ENCODE measurements at places on chromosomes 1 and 21.

- no peak for DNase-seq
Observed at GRCh38 chr1:230165536-230165935, 98.5 kb downstream of the GALNT2 start.

DNA sequence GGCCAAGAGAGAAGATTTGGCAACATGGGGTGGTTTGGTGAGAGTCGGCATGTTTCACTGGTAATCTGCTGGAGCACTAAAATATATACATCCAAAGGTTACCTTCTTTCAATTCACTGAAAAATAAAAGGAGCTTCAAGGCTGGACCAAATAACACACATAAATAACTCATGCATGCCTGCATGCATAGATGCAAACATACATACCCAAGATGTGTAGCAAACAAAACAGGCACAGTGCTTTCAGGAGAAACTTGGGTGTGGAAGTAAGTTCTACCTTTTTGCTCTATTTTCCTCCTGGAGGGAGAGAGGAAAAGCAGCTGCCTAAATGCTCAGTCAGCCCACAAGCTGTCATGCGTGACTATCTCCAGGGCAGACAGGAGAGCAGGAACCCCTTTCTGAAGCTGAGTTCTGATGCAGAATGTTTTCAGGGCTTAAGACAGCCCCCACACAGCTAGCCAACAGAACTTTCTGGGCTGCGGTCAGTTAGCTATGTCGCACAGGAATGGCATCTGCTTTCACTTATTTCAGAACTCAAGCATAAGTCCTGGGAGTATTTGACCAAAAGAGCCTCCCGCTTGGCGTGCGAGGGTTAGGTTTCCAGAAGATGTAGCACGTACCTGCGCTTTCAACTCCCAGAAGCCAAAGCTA is 166.2 kb downstream of the TOMM20 start:
- no peak for DNase-seq

DNA sequence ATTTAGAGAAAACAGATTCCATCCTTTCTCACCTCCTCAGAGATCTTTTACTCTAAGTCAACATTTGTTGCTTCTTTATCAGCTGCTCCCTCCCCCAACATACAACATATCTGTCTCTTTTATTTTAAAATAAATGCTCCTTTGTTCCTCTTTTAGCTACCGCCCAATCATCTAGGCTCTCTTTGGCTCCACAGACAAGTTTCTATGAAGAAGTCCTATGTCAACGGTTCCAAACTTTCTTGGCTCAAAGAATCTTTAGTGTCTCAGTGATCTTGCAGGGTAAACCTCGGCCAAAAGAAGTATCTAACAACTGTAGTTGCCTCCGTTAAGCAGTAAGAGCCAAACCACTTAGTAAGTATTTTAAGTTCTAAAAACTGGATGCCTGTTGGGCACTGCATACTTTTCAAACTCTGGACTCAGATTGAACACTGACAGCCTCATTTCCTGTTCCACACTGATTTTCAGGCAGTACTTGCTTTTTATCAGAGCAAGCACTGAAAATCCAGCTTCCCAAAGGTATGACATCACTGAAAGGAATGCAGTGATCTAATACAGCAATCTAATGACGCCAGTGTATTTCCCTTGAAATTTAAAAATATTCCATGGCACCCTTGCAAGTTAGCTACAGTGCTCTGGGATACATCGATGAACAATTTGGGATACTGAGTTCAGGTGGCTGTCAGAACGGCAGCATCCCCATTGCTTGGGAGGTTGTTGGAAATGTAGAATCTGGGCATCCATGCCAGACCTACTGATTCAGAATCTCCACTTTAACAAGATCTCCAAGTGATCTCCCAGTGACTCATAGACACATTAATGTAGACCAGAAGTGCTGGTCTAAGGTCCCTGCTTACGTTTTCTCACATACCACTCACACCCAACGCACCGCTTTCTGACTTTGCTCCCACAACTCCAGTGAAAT is 26.8 kb downstream of the EGLN1 start:
- no peak for DNase-seq

GRCh38 chr1:203451836-203452784 is 23.5 kb upstream of the PRELP start:
- no peak for DNase-seq

GRCh38 chr1:162365284-162366020 is 11.2 kb downstream of the SPATA46 start:
- DNase-seq: no peak

DNA sequence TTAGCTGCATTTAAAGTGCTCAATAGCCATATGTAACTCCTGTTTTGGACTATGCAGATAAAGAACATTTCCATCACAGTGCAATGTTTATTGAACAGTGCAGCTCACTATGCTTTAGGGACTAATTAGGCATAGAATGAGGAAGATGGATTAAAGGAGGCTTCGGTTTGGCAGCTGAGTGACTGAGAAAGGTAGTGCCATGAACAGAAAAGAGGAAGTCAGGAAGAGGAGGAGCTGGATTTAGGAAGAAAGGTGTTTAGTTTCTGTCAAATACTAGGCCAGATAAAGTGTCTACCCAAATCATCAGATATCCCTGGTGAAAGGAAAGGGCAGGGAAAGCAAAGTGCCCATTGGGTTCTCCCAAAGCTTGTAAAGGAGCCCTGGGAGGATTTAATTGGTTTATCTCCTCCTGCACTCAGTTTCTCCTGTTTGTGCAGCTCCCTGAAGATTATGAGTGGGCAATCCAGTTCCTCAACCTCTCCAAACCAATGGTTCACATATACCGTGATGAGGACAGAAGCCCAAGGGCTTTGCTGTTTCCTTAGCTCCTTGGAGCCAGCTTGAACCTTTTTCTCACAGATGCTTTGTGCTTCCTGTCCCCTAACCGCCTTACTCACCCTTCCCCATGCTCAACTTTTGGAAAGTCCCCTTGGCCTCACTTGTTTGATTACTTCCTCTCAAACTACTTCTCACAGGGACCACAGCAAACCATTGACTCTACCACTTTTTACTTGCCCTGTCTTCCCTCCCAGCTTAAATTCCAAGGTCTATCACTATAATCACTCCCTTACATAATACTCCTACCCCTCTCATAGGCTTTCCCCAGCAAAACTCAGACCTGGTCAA is 3.5 kb upstream of the RAP1A start:
- no peak for DNase-seq

- DNase-seq: no peak
Observed at GRCh38 chr1:105894006-105894405, 1162.5 kb upstream of the PRMT6 start.

DNA sequence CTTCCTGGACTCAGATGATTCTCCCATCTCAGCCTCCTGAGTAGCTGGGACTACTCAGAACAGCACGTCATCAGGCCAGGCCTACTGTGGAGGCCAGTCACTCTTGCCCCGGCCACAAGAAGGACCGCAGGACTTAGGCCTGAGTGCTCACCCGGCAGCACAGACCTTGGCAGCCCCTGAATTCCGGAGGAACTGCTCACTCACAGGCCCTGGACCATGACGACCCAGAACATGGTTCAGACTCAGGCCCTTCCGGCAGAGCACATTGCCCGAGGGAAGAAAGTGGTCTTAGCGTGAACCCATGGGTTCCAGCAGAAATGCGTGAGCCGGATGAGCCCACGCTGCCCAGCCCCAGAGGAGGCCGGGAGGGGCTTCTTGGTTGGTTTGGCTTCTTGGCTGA is 177.3 kb upstream of the TMEM51 start:
- no peak for DNase-seq

DNA sequence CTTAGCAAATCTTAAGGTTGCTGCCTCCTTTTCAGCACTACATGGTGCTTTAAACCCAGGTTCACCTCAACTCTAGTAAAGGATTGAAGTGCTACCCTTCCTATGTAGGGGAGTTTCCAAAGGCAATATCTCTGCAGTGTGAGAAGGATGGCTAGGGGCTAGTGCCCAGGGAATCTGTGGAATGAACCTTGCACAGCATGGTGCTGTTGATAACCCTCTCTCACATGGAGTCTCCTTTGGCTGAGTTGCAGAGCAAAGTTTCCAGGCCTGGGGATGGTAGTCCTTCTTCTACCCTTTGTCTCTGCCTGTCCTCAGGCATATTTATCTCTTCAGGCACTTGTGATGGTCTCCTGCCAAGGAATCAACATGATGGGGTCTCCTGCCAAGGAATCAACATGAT is 59.4 kb downstream of the AXDND1 start:
- no peak for DNase-seq

DNA sequence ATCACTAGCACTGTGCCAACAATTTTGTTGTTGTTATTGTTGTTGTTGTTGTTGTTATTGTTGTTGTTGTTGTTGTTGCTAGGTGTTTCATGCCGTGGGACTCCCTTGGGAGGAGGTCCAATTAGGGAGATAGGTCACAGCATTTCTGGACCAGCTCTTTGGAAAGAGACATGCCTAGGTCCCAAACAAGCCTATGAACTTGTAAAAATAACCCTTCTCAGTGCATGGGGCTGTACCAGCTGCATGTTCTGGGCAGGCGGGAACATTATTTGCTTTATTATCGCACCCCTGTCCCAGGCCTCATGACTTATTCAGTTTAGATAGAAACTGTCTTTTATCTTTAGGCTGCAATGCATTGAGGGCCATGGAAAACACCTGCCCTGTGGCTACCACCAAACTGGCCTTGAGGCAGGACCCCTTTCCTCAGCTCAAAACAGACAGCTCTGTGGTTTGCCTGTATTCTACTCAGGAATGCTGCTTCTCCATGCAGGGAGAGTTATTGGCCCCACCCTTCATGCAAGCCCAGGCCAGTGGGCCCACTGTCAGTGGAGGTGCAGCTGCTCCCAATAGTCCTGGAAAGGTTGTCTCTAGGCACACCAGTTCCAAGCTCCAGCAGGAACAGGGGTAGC is 386.5 kb upstream of the BRINP3 start:
- DNase-seq: no peak

DNA sequence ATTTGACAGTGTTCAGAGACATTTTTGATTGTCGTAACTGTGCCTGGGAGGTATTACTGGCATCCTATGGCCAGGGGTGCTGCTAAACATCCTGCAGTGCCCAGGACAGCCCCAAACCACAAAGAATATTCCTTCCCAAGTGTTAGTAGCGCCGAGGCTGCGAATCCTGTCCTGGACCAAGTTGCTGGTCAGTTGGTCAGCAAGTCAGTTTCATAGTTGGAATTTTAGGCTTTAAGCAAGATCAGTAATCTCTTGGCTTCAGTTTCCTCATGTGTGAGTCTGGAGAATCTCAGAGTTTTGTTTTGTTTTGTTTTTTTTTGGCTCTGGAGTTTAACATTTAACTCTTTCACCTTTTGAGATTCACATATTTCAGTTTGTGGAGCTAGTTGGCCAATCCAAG is 65.0 kb downstream of the MTR start:
- no peak for DNase-seq

- DNase-seq: no peak
Observed at GRCh38 chr1:26375081-26375480, 2.5 kb upstream of the ZNF683 start.

- no peak for DNase-seq
Observed at GRCh38 chr1:75129983-75130789, 4.0 kb upstream of the LHX8 start.

DNA sequence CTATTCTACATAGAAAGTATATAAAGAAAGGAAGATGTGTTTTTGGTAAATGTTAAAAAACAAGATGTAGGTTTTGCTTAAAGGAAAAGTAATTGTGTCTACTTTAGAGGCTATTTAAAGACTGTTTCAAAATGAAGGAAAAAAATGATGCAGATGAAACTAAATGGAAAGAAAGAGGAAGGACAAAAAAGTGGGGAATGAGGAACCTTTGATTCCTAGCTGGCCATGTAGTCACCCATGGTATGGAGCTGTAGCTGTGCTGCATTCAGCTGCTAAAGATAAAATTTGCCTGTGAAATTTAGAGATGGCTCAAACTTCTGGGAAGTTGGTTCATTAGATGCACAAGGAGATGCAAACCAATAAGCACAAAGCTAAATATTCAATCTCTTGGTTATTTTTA is 86.8 kb upstream of the SERBP1 start:
- DNase-seq: no peak

- peak; percentile 34 for DNase-seq
Observed at GRCh38 chr1:110783292-110783918, 89.5 kb upstream of the CD53 start.

DNA sequence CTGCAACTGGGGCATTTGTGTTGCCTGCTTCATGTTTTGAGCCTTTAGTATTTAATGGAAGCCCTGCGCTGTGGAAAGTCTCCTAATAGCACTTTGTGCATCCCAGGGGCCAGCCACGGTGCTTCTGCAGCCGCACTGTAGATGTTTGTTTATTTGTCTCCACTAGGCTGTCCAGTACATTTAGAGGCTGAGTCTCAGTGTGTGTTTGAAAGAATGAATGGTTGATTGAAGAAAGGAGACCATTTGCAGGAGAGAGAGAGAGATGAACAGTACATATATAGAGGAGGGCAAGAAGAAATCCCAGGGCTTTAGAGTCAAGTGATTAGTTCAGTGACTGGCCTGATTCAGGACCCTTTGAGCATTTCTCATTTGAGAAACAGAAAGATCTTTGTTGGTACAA is 33.9 kb downstream of the MPZL1 start:
- DNase-seq: no peak

- no peak for DNase-seq
Observed at GRCh38 chr1:233714631-233715217, 100.8 kb downstream of the KCNK1 start.

GRCh38 chr1:27593678-27594563 is 10.0 kb downstream of the AHDC1 start:
- peak; percentile 58 for DNase-seq

- DNase-seq: no peak
Observed at GRCh38 chr1:24302209-24302611, 16.9 kb upstream of the GRHL3 start.

DNA sequence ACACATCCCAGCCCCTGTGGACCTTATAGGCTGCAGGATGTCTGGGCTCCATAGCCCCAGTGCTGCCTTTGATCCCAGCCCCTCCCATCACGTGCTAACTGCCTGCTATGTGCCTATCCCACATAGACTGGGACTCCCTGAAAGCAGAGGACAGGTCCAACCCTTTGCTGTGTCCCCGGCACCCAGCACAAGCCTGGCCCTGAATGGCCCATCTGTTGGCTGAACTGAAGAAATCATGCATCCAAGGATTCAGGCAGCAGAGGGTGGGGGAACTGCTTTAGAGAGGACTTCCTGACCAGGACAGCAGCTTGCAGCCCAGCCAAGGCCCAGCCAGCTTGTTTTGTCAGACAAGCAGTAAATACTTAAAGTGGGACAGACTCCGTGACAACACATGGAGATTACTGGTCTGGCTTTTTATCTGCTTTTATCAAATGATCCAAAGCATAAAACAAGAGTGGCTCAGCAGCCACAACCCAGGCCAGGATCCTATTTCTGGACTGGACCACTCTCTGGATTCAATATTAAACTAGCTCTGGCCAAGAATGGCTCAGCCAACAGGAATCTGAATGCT is 69.3 kb downstream of the GLIS1 start:
- DNase-seq: no peak
